Activated T-helper 2 cell treated with anti-CD3 and anti-CD28 coated beads, Interferon-gamma antibody, Interleukin-2, Interleukin-4, amounts not matched to agents 10 μg/mL and 5 μg/mL and 100 μg/mL, durations not matched to agents 14 hours and 24 hours and 36 hours (primary cell): ENCODE measurements at places on chromosomes 11 and 22. TPM values are rescaled to one million over a fixed set of nuclear protein-coding genes. Genes with fewer than 3 reads are reported as not detected.

- no peak for DNase-seq
- peaks cover 9% of the 10 kb centered on the region for H3K27me3 ChIP-seq
- no peak overlapping the region for H3K27ac ChIP-seq
- H3K36me3 ChIP-seq, result no peaks in the 10 kb centered on the region
- no peak overlapping the region for H3K4me3 ChIP-seq
These were observed 763 bp upstream of the MS4A7 start for GRCh38 chr11:60377401-60378136.

- H3K27ac ChIP-seq, result no peak overlapping the region
- H3K4me3 ChIP-seq, result no peak overlapping the region
- H3K36me3 ChIP-seq, result no peaks in the 10 kb centered on the region
- H3K27me3 ChIP-seq, result no peaks in the 10 kb centered on the region
These were observed 29.1 kb downstream of the LRFN4 start for GRCh38 chr11:66885950-66886440.

DNA sequence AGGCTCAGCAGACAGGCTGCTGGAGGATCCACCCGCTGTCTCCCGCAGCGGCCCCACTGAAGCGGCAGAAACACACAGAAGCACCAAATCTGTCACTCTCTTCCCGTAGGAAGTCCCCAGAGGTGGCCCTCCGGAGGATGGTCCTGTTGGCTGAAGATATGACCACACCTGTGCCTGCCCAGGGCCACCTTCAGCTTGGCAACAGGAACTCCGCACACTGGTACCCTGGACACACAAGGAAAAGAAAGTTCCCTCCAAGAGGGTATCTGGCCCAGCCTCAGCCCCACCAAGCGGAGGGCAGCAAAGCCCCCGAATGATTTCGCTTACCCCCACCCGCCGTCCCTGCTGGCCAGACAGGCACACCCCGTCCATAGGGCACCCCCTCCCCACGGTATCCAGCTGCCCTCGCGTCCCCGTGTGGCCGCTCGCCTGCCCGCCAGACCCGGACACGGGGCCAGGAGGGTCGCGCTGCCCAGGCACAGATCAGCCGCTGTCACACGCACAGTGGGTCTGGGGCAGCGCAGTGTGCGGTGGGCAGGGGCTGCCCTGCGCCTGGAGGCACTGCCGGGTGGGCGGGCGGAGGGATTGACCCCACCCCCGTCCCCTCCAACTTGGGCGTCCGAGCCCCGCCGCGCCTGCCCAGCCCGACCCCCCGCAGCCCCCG is 7.0 kb downstream of the RASSF7 start:
- no peak for DNase-seq
- H3K27ac ChIP-seq, result peak overlapping the region; percentile 46
- H3K27me3 ChIP-seq, result no peaks in the 10 kb centered on the region
- peaks cover 27% of the 10 kb centered on the region for H3K36me3 ChIP-seq
- peaks cover 2% of the 10 kb centered on the region for H3K4me1 ChIP-seq
- peak overlapping the region; percentile 85 for H3K4me3 ChIP-seq

- no peaks in the 10 kb centered on the region for H3K36me3 ChIP-seq
- H3K4me3 ChIP-seq, result no peak overlapping the region
- no peak overlapping the region for H3K27ac ChIP-seq
- peaks cover 2% of the 10 kb centered on the region for H3K27me3 ChIP-seq
- peaks cover 6% of the 10 kb centered on the region for H3K4me1 ChIP-seq
These were observed 12.9 kb downstream of the OLFML1 start for GRCh38 chr11:7498193-7498592.

OR4D5 gene
- total RNA-seq, result not detected in 2 replicates

- H3K36me3 ChIP-seq, result peaks cover 2% of the 10 kb centered on the region
- no peak overlapping the region for H3K27ac ChIP-seq
- no peak for DNase-seq
- peaks cover 32% of the 10 kb centered on the region for H3K4me1 ChIP-seq
- no peak overlapping the region for H3K4me3 ChIP-seq
These were observed 29.3 kb downstream of the ZBTB16 start for GRCh38 chr11:114088836-114089235.

MMP8 gene
- not detected in 2 replicates for total RNA-seq

DNA sequence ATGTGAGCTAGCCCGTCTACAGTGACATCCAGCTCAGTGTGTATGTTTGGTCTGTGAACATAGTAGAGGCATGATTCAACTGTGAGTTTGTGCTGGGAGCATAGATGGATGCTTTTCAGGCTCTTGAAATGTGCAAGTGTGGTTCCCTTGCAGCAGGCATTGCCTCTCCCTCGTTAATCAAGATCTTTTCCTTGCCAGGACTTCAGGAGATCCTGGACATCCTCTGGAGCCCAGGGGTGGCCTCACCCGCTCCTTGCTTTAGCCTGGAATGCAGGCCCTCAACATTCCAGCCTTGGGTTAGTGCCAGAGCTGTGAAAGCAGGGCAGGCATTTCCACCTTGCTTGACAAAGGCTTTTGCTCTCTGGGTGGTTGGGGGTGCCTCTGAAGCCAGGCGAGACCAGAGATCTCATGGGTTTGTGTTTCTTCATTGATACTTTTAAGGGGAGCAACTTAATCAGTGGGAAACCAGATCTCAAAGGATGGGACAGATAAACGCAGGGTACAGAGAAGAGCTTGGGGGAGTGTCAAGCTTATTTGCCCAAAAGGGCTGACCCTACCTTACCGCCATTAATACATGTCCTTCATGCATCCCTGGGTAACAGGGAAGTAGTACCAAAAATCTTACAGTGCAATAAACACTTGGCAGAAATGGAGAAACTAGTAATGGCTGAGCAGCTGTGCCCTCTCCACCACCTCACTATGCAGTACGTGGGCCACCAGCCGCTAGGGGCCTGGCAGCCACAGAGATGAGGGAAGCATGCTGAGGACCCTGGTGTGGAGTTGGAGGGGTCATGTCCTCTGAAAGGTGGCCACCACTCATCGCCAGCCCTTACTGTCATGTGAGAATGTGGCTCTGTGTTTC is 72.1 kb downstream of the PTPRJ start:
- H3K4me3 ChIP-seq, result no peak overlapping the region
- H3K4me1 ChIP-seq, result peaks cover 66% of the 10 kb centered on the region
- H3K27me3 ChIP-seq, result no peaks in the 10 kb centered on the region
- peak overlapping the region; percentile 0 for H3K27ac ChIP-seq
- DNase-seq, result no peak

DNA sequence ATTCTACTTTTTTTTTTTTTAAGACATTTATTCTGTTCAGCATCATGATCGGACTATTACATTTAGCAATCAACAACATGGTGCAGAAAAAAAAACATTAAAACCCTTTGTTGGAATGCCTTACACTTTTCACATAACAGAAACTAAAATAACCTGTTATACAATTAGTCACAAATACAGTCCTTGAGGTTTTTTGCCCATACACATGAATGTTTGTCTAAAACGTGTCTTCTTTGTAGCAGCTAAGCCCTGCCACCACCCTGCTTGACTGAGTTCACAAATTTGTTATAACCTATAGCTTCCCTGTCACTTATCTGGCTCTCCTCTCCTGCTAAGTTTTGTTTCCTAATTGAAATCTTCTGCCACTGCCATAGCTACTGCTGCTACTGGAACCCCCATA is 75.4 kb upstream of the ARHGAP20 start:
- H3K4me1 ChIP-seq, result no peaks in the 10 kb centered on the region
- no peak overlapping the region for H3K27ac ChIP-seq
- no peak overlapping the region for H3K4me3 ChIP-seq
- no peaks in the 10 kb centered on the region for H3K36me3 ChIP-seq
- no peaks in the 10 kb centered on the region for H3K27me3 ChIP-seq

GRCh38 chr22:35148381-35148780 is 82.4 kb downstream of the ISX start:
- H3K4me1 ChIP-seq, result peaks cover 3% of the 10 kb centered on the region
- H3K36me3 ChIP-seq, result no peaks in the 10 kb centered on the region
- no peak overlapping the region for H3K4me3 ChIP-seq

GAL3ST3 gene
- total RNA-seq, result 0.18 TPM in 1 of 2 replicates, not detected in the other

GRCh38 chr11:5226732-5227310 is at the start of gene HBB:
Gene HBB (minus strand): TSS chr11:5227071. CDS start chr11:5227021, 50 bp downstream.
- H3K4me1 ChIP-seq, result no peaks in the 10 kb centered on the region
- no peaks in the 10 kb centered on the region for H3K36me3 ChIP-seq
- H3K4me3 ChIP-seq, result no peak within 1 kb of the TSS
- H3K27me3 ChIP-seq, result no peaks in the 10 kb centered on the region
- H3K27ac ChIP-seq, result no peak within 1 kb of the TSS

- H3K36me3 ChIP-seq, result no peaks in the 10 kb centered on the region
- no peaks in the 10 kb centered on the region for H3K27me3 ChIP-seq
- H3K4me1 ChIP-seq, result no peaks in the 10 kb centered on the region
- H3K4me3 ChIP-seq, result no peak overlapping the region
- no peak overlapping the region for H3K27ac ChIP-seq
These were observed 668.8 kb downstream of the DLG2 start for GRCh38 chr11:84958295-84958694.

C1QTNF5 gene
- not detected in 2 replicates for total RNA-seq

DNA sequence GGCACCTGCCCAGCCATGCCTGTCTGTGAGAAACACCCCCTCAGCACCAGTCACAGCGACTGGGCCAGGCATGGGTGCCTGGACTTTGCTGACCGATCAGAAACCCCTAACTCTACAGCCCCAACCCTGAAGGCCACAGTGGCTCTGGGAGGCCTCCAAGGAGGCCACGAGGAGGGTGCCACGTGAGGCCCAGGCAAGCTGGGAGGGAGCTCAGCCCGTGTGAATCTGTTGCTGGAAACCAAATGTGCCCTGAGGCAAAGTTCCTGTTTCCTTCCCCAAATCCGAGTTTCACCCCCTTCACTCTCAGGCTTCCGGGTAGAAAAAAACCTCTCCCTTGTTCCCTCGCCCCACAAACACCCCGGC is 1.3 kb downstream of the UNC93B1 start:
- H3K4me1 ChIP-seq, result peaks cover 21% of the 10 kb centered on the region
- peak overlapping the region; percentile 78 for H3K4me3 ChIP-seq
- no peaks in the 10 kb centered on the region for H3K27me3 ChIP-seq
- DNase-seq, result no peak
- H3K27ac ChIP-seq, result no peak overlapping the region

DNA sequence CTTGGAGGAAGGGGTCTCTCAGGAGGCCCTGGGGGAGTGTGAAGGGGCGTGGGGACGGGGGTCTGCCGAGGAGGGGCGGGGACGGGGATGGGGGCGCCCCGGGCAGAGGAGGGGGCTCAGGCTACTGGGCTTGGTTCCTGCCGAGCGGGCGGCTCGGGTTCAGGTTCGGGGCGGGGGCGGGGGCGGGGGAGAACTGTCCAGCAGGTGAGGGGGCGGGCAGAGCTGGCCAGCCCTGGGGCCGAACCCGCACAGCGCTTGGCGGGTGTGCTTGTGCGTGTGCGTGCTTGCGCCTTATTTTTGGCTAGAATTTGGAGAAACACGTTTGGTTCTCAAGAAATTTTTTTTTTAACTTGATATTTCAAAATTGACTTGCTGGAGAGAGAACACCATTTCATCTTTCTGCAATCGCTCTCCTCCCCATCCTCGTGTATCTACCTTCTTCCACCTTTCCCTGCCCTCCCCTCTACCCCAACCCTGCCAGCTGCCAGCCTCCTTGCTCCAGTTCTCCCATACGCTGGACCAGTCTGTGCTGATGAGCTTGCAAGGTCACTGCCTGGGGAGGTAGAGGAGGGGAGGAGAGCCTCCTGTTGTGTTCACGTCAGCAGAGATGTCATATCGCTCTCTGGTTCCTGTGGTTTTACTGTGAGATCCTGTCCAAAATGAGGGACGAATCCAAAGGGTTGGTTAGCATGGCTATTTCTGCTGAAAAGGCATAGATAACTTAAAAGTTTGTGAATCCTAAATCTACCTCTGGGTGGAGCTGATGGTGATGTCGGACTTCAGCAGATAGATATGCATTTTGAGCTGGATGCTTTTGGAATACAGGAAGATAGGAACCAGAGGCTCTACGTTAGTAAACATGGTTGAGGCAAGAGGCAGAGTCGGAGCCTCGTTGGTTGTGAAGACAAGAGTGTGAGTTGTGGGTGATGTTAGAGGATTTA is 668 bp downstream of the MADD start:
- H3K27me3 ChIP-seq, result no peaks in the 10 kb centered on the region
- peak; percentile 29 for DNase-seq
- peaks cover 42% of the 10 kb centered on the region for H3K4me1 ChIP-seq
- H3K4me3 ChIP-seq, result peak overlapping the region; percentile 85

RFPL1 gene
- not detected in 2 replicates for total RNA-seq

GRCh38 chr11:34349882-34350281 is 7.9 kb downstream of the ABTB2 start:
- no peak overlapping the region for H3K27ac ChIP-seq
- H3K4me3 ChIP-seq, result no peak overlapping the region
- H3K36me3 ChIP-seq, result peaks cover 33% of the 10 kb centered on the region
- peaks cover 5% of the 10 kb centered on the region for H3K27me3 ChIP-seq
- H3K4me1 ChIP-seq, result peaks cover 35% of the 10 kb centered on the region
- DNase-seq, result no peak

DNA sequence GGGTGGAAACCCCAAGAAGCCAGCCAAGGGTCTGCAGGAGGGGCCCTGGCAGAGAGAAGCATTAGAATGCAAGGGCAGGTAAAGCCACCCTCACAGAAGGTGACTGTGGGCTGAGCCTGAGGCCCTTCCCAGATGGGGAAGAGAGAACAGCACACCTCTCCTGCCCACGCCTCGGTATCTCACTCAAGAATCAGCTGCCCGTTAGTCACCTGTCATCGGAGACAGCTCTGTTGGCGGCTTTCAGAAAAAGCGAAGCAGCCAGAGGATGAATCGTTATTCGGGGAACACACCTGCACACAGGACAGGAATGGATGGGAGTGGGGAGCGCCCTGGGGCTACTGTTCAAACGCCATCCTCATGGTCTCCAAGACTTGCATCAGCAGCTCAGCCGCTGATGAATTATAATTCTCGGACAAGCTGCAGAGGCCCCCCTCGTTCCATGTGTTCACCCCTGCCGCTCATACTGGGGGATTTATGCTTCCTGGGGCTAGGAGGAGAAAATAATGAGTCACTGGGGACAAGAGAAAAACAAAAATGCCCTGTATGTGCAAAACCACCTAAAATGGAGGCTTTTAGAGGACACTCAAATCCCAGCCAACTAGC is 21.6 kb upstream of the TMA7B start:
- H3K27ac ChIP-seq, result peak overlapping the region; percentile 60
- H3K4me3 ChIP-seq, result peak overlapping the region; percentile 18
- peaks cover 33% of the 10 kb centered on the region for H3K36me3 ChIP-seq
- H3K4me1 ChIP-seq, result peaks cover 93% of the 10 kb centered on the region

DNA sequence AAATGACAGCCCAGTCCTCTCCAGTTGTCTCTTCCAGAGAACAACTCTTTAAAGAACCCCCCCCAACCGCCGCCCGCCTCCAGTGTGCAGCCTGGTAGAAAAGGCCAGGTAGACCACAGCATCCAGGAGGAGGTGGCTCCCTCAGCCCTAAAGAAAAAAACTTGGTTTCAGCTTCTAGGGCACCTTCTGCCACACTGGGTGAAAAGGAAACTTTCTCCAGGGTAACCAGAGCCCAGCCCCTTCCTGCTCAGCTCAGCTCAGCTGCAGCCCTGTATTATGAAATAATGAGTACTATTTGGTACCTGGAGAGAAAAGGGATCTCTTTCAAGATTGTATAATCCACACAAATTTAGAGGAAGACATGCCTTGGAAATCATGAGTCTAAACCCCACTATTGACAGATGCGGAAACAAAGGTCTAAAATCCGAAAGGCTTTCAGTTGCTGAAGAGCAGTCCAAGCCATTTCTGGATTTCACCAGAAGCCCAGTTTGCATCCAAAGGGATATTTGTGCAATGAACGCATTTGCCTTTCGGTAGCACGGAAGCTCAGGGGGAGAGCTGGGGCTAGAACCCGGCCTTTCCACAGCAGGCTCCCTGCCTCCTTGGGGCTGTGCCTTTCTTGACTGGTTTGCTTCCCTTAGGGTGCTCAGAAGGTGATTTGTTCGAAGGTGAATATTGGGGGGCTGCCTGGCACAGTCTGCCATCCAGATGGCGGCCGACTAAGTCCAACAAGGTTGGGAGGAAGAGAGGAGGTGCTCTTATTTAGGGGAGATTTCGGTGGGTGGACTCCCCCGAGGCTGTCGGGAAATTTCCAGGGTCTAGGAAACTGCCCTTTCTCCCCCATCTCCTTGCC is 3.3 kb downstream of the FXYD6 start:
- no peak for DNase-seq
- H3K27ac ChIP-seq, result no peak overlapping the region
- H3K36me3 ChIP-seq, result no peaks in the 10 kb centered on the region
